ENCODE measurements at places on chromosomes 2 and 18.

DNA sequence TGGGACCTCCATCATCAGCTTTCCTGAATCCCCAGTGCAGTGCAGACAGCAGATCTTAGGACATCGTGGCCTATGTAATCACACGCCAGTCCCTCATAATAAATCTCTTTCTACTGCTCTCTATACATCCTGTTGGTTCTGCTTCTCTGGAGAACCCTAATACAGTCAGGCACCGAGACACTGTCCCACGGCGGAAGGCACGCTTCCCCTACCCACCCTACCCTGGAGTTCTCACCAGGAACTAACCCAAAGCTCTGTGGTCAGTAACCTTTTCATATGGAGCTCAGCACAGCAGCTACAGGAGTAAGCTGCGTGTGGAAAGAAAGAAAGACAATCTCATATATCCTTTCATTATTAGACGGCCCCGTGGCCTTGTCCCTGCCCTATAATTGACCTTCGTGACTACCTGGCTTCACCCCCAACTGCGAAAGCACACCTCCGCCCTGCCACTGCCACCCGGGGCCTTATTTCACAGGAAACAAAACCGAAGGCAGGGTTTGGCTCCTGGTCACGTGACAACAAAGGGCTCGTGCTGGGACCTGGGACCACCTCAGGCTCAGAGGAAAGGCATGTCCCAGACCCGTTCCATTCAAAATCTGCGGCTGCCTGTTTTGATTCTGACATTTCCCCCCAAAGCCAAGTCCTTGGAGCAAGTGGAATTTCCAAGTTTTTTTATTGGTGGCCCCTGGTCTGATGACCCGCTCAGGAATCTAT lies 99.7 kb upstream of the ODC1 start:
- DNase-seq = no peak

- DNase-seq = no peak
These were observed 6.7 kb upstream of the TNFAIP6 start for GRCh38 chr2:151350579-151351195.

DNA sequence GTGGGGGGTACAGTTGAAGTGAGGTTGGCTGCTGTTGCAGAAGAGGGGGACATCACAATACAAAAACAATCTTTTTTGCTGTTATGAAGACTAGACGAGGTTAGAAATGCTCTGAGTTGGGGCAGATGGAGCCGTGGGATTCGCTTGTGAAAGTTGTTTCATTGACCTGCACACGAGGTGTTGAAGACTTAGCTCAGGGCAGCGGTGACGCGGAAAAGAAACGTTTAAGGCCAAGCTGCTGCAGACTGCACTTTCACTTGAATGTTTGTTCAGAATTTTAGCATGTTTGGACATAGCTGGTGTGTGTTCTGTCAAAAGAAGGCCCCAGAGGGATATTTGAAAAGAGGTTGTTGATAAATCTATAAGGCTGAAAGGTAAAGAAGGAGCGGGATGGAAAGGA lies 46.3 kb downstream of the MTCL1 start:
- DNase-seq = no peak

DNA sequence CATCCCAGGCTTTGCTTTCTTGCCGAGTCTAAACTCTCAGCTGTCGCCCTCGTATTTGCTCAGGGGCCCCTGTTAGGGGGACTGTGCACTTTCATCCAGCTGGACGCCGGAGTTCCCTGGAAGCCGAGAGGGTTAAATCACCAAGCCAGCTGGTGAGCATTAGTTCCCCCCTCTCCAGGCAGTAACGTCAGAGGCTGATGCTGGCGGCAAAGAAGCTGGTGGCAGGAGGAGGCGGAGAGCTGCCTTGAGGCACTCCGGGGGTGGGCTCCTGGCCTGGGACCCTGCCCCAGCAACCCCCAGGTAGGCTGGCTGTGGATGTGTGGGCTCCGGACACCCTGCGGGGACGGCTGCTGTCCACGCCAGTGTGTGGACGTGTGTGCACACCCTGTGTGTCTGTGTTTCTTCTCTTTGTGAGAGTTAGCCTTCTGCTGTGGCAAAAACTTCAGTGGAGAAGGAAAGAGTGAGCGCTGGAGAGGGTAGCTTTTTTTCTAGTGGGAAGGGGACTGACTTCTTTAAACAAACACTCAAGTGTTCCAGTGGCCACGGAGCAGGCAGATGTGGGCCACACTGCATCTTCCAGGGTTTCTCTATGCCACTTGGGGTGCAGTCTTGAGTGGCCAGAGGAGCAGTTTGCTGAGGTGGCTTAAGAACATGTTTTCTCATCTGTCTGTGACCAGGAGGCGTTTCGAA lies 84.7 kb downstream of the GLI2 start:
- DNase-seq = no peak

DNA sequence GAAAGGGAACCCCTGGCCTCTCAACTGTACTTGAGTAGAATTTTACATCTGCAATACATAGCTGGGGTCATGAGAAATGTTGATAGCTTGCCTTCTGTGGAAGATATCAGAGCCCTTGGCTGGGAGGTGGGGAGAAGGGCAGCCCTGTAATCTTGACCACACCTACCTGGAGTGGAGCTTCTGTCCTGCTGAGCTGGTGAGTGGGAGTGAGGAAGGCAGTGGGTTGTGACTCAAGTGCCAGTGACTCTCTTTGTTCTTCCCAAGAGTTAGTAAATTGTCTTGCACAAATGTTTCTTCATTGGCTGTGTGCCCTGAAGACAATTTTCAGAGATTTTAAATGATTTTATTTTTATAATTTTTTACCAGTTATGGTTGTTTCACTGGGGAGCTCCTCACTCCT lies 277.3 kb downstream of the MBD5 start:
- no peak for DNase-seq

- DNase-seq = no peak
These were observed 32.7 kb downstream of the APCDD1 start for GRCh38 chr18:10487154-10487553.

GRCh38 chr2:147255812-147256211 lies 589.0 kb upstream of the ACVR2A start:
- no peak for DNase-seq

DNA sequence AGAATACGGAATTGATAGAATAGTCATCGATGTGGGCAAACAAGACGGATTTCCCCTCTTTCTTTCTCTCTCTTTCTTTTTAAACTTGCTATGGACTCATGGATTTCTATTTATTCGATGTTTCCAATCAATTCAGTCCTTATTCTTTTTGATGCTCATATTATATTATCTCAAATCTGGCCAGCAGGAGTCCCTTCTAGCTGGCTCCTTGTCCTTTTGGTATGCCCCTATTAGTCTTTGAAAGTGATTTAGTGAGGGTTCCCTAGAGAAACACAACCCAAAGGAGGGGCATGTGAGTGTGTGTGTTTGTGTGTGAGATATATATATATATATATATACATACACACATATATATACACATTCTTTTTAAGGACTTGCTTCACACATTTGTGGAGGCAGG lies 23.5 kb upstream of the BIN1 start:
- no peak for DNase-seq

DNA sequence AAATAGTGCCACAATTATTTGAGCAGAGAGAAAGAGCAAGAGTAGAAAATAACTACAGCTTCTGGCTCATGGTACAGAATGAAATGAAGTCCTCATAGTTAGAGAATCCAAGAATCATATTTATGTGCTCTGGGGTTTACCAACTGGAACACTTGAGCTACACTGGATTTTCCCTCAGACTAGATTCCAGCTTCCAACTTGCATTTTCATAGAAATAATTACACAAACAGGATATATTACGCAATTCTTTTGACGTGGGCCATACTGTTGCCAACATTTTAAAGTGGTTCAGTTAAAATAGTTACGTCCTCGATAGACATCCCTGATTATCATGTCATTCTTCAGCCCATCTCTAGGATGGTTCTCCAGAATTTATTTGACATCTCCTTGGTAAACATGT lies 129.2 kb downstream of the ETAA1 start:
- no peak for DNase-seq

DNA sequence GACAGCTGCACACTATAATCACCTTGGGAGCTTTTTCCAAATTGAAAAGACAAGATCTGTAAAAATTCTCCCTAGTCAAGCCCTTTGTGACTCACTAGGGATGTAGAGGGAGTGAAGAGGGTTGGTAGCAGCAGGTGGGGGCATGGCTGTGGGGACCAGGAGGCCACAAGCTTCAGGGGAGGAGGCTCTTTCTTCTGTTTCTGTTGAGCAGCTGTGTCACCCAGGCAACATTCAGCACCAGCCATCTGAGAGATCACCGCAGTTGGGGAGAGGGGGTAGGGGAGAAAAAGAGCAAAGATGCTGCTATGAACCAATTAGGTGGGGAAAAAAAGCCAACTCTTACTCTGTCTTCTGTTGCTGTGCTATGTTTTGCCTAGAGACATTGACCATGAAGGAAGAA lies 352.3 kb upstream of the MEIS1 start:
- DNase-seq = no peak

DNA sequence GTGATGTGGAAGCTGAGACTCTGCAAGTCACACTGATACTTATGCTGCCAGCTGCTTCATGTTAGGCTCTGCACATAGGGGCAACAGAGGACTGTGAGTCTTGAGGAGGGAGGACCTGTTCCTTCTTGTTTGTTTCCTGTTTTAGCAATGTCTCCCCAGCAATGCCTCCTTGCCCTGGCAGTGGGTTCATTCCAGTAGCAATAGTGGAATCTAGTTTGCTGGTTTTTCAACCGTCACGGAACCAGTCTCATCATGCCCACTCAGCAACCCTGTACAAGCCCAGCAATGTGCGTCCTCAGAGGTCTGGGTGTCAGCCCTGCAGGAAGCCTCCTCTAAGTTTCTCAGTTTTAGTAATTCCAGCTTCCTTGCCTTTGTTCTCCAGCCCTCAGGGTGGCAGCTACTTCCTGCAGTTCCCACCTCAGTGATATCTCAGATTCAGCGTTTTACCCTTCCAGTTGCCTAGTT lies 20.5 kb upstream of the ITGB6 start:
- no peak for DNase-seq

DNA sequence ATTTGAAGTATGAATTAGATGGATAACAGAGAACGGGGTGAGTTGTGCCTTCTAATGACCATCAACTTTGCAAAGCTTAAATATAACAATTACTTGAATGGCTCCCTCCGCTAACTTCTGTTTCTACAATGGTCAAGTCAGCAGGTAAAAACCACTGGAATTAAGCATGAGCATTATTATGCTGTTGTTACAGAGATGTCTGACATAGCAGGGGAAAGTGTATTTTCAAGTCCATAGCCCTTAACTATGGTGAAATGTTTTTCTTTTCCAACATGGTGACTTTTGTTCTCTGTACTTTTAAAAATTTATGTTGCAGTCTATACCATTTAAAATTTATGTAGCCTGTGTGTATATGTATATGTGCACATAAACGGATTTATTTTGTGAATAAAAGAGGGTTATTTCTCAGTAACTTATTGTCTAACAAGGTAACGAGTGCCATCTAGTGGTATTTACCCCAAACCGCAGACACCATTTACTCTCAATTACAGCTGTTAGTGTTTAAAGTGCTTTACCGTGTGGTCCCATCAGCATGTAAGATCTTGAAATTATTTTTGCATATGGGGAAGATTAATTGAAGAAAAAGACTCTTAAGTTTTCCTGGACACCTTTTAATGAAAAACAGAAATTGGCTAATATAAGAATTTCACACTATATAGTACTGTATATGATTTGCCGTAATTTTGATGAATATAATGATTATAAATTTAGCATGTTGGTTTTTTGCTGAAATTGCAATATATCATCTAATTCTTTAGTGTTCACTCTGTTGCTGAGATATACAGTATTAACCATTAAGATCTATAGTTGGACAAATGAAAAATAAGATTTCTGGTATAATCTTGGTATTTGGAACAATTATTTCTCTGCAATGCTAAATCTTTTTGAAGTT lies 78.2 kb downstream of the UBE2E3 start:
- DNase-seq = peak; percentile 24

DNA sequence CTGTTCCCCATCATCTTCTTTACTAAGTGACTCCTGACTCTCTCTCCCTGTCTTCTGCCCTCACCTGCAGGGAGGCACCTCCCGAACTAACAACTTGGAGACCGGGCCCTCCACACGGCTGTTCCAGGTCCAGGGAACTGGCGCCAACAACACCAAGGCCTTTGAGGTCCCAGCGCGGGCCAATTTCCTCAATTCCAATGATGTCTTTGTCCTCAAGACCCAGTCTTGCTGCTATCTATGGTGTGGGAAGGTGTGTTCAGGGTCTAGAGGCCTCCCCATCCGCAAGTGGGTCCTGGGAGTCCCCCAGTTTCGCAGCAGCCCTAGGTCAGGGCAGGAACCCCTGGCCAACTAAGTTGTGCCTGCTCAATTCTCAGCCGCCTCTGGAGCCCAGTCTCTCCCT lies 15.5 kb downstream of the VIL1 start:
- no peak for DNase-seq

DNA sequence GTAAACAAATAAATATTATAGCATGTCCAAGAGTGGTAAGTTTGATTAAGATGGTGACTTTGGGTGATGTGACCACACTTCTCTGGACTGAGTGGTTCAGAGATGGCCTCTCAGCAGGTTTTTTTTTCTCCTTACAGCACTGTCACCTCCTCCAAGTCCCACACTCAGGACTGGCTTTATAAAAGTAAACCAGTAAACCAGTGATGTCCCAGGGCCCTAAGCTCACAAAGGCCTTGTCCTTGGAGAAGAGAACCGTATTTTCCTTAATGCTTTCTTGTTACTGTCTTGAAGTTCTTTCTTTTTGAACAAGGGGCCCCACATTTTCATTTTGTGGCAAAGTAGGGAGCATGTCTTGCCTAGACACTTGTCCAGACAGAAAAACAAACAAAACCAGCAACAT lies 274.0 kb downstream of the MYCN start:
- no peak for DNase-seq

DNA sequence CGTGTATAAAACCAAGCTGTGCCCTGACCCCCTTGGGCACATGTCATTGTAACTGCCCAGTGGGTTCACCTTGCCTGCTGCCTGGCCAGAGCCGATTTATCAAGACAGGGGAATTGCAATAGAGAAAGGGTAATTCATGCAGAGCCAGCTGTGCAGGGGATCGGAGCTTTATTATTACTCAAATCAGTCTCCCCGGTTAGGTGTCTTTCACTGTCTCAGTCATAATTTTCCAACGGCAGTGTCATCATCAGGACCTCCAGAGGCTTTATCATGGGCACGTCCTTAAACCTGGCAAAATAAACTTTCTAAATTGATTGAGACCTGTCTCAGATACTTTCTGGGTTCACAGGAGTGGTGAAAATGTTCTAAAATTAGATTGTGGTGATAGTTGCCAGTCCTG lies 29.6 kb upstream of the PGAP1 start:
- no peak for DNase-seq

DNA sequence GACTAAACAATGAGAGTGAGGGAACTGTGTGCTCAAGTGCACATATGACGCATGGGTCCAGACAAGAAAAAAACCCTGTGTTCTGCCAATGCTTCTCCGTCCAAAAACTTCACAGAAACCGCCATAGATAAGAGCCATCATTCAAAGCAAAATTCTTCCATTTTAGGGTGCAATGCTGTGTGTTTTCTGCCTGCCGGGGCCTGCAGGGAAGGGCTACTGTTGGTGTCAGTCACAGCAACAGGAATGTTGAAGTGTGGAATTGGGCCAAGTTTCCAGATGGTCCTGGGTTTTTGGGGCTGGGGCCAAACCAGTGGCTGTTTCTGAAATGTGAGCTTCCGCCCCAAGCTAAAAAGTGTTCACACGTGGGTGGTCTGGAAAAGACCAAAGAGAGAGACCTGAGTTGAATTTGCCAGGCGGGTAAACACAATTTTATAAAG lies 677 bp upstream of the MC2R start:
- DNase-seq = no peak

GRCh38 chr2:240626531-240627300 lies 1.4 kb downstream of the GPR35 start:
- no peak for DNase-seq

GRCh38 chr2:44207102-44207501 lies 38.4 kb downstream of the PPM1B start:
- DNase-seq = no peak

- no peak for DNase-seq
These were observed 142.3 kb downstream of the ZNF407 start for GRCh38 chr18:74739926-74740325.

- no peak for DNase-seq
These were observed 259.2 kb downstream of the ASXL3 start for GRCh38 chr18:33837191-33837590.

All from CD8-positive, alpha-beta T cell (primary cell).